T-helper 2 cell (primary cell): ENCODE measurements at places on chromosomes 16 and 17.

- no peak for DNase-seq
These were observed 8.2 kb upstream of the HS3ST3A1 start for GRCh38 chr17:13609941-13610340.

DNA sequence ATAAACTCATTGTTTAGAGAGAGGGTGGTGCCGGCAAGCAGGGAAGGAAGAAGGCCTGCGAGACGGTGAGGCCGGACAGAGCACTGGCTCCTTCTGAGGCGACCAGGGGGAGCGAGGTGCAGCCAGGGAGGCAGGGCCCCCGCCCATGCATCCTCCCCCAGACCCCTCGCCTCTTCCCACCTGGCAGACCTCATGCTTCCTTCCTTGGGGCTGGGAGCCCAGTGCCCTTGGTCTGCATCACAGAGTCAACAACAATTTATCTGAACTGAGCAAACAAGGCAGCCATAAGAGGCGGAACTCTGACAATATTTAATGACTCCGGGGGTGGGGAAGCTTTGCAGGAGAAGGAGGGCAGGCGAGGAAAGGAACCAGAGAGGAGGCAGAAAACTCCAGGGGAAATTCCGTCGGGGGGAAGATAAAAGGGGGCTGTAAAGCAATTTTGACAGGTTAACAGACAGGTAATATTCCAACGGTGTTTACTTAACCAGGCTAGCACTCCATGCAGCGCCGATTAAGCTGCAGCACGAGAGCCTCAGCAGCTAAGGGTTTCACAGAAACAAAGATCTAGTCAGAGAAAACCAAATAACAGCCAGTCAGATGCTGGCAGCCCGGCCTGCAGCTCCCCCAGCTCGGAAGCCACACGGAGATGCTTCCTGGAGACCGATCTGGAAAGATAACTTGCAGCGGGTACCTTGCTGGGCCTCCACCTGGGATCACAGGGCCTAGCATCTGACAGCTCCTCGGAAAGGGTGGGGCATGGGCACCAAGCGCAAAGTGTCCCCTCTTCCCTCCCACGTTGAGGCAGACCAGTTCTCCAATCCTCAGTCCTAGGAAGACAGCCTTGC is 398.2 kb downstream of the SOX9 start:
- no peak for DNase-seq

- no peak for DNase-seq
These were observed 1.0 kb upstream of the RRAD start for GRCh38 chr16:66926171-66926947.

DNA sequence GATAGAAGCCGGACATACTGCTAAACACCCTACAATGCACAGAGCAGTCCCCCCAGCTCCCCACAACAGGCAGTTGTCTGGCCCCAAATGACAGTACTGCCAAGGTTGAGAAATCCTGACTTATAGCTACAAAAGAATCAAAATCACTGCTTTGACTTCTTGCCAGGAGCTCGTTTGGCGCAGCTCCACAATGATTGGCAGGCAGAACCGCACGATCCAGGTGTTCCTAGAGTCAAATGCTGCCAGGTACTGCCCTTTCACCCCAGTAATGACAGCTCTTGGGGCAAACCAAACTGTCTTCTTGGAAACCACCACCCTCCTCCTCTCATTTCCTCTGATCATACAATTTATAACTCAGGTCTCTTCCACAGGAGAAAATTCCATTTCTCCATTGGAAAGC is 2.2 kb upstream of the TMC5 start:
- no peak for DNase-seq

DNA sequence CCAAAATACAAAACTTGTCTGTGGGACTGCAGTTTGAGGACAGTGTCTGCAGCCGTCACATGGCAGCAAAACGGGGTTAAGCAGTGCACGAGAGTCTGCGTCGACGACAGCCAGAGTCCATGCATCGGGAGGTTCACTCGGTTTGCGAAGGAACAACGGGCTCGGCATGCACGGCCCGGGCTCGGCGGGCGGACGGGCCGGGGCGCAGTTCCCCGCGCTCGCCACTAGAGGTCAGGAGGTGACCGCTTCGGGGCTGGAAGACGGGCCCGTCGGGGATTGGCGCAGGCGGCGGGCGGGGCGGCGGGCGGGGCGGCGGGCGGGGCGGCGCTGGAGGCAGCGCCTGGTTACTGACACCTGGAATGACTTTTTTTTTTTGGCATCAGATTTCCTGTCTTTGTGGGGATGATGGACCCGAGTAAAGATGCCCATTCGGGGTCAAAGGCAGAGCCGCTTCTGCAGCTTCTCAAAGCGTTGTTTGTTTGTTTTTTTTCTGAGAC is 6.5 kb downstream of the SCGB1C2 start:
- DNase-seq = peak; percentile 77

DNA sequence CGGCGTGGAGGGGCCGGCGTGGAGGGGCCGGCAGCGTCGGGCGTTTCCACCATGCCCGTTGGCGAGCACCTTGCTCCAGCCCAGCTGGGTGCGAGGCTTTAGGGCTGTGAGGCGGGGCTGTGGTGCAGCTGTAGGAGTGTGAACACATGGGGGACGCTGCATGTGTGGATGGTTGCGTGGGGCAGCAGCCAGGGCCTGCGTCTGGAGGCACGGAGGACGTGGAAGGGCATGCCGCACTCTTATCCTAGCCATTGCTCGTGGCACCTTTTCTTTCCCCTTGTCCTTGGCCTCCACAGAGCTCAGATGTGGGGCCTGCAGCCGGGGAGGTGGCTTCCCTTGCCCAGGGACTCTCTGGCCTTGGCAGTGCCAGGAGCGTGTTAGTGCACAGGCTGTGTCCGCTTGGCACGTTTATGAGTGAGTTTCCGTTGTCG is 47.8 kb downstream of the PDPK1 start:
- no peak for DNase-seq
